HS-27A (cell line): ENCODE measurements at places on chromosomes 13 and 19.

DNA sequence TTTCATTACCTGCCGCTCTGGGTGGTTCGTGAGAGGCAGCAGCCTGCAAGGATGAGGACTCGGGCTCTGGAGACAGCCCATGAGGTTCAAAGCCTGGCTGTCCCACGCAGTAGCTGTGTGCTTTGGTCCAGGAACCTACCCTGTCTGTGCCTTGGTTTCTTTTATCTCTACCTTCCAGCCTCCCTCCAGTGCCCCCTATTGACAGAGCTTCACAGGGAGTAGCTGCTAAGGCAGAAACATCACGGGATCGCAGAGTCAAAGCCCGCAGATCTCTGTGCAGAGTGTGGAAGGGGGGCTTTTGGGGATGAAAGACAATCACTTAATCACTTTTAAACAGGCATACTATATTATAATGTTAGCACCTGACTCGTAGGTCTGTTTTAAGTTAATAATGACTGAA, 16.2 kb downstream of the ZNF71 start:
- DNase-seq: no peak

GRCh38 chr13:40185414-40185813, 481.0 kb downstream of the FOXO1 start:
- no peak for DNase-seq

- DNase-seq: no peak
Observed at GRCh38 chr19:6533000-6533328, 2.1 kb downstream of the TNFSF9 start.

- DNase-seq: no peak
Observed at GRCh38 chr13:45016792-45017425, 27.6 kb downstream of the GPALPP1 start.

GRCh38 chr13:44098559-44098958, 218.9 kb downstream of the LACC1 start:
- no peak for DNase-seq

DNA sequence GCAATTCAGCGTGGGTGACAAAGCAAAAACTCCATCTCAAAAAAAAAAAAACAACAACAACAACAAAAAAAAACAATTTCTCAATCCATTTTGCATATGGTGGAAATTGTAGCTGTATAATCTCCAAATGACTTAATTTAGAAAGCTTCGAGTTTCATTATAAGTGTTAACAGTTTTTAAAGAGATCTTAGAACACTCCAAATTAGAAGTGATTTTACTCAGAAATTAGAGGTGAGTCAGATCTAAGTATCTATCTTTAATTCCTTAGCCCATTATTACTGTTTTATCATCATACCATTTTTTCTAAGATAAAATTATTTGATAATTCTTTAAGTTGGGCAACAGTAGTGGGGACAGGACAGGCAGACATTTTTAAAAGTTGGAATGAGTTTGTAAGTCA, 60.5 kb downstream of the ZMYM2 start:
- no peak for DNase-seq

- DNase-seq: no peak
Observed at GRCh38 chr19:31118986-31119385, 230.2 kb downstream of the TSHZ3 start.

DNA sequence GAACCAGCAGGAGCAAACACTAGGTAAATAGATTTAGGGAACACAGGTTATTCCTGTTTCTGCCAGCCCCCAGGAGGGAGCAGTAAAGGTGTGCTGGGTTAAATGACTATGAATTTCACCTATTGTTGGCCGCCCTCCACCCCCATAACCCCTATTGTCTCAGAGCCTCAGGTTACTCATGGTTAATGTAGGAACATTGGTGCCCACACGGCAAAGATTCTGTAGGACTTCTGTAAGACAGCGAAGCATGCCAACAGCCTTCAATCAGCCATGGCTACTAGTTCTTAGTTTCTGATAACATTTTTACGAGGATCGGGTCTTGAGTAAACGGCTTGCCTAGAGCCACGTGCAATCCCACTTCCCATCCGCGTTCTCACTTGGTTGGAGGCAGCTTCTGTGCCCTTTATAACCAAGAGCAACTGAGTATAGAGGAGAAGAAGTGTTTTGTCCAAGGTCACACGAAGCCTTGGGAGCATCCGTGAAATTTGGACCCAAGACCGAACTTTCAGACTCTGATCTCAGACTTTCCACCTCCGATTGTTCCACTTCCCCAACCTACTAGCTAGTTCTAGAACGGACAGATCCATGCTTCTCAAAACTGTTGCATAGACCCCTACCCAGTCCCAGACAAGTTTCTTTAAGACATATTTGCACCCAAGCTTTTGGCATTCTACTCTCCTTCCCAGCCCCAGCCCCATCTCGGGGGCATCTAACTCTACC, 5.1 kb upstream of the CACNG8 start:
- DNase-seq: no peak

DNA sequence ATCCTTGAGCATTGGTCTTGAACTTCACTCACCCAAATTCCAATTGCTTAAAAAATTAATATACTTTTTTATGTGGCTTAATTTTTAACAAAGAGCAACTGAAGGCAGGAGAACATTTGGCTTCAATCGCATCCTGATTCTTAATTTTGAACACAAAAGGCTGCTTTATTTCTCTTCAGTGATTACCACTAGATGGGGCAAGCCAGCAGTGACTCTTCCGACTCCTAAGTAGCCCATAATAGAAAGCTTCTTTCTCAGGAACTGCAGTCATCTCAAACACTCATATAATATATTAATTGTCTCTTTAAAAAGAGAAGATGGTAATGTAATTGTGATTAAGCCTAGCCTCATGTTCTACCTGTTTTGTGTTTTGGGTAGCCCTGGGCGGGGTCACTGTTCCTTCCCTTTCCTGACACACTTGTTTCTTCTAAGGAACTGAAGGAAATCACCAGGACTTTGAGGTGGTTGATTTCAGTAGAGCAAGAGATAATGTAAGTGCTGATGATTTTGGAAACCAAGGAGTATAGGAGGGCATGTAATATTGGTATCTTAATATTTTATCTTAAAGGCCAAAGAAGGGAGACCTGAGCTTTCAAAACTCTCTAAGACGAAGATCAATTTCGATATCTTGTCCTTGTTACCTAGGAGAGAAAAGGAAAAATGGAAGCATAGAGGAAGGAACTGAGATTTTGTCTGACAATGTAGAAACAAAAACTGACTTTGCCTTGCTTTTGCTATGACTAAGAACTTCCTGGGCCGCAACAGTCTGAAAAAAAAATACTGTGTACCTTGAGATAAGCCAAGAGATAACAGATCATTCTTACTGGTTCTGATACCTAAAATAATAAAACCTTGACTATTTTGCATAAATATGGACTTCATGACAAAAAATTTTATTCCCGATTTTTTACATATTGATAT, 73.1 kb downstream of the TNFSF13B start:
- no peak for DNase-seq

DNA sequence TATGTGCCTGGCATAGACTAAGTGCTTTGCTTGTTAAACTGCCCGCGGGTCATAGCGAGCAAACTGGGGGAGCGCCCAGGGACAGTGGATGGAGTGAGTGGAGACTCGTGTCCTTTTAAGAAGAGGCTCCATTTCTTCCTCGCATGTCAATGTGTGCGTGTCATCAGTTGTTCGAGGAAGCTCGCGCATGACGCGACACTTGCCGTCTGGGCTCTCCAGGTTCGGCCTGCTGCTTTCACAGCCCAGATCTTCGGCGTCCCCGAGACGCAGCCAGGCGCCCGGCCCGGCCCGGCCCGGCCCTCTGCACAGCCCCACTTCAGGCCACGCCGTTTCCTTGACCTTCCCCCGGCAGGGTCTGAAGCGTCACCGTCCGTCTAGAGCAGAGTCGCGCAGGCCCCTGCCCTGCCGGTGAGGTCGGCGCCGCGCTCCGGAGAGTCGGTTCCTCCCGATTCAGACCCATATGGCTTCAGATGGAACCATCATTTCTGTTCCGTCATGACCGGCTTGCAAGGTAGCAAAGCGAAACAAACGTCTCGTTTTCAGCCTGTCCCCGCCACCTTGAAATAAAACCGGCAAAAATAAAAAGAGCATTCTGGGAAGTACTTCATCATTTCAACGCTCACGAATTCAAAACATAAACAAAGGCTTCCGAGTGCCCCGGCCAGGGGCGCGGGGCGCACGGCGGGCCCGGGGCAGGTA, 599 bp upstream of the ARHGEF7 start:
- DNase-seq: no peak

GRCh38 chr13:79939689-79940088, 401.2 kb downstream of the SPRY2 start:
- no peak for DNase-seq

GRCh38 chr19:7977021-7977722, 28.3 kb downstream of the ELAVL1 start:
- DNase-seq: no peak

DNA sequence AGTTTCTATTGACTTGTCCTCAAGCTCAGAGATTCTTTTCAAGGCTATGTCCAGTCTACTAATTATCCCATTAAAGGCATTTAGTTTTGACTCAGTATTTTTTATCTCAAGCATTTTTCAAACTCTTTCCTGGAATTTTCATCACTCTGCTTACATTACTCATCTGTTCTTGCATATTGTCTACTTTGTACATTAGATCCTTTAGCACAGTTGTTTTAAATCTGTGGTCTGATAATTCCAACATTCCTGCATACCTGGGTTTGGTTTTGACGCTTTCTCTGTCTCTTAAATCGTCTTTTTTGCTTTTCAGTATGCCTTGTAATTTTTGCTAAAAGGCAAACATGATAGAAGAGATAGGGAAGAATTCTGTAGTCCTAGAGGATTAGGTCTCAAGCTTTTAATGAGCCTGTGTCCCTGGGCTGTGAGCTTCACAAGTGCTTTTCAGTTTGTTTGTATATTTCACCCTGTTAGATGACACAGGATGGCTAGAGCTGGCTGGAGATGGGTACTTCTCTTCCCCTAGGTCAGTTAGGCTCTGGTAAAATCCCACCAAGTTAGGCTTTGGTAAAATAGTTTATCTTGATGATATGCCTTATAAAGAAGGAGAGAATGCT, 46.1 kb upstream of the GPC6 start:
- no peak for DNase-seq

DNA sequence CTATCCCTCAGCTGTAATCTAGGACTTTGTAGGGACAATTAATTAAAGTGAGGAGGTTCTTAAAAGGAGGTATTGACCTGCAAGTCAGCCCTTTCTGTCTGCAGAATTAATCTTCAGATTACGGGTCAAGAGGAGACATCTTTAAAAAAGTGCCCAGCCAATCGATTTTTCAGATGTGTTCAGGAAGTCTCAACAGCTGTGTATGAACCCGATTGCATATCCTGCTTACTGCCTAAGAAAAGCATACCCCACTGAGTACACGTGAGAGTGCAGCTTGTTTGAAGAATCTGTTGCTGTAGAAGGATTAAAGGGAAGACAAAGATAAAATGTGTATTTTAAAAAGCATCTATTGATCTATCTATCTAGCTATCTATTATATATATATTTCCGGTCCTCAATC, 1194.5 kb downstream of the UQCRFS1 start:
- DNase-seq: no peak

- no peak for DNase-seq
Observed at GRCh38 chr13:23679220-23679619, 109.0 kb downstream of the TNFRSF19 start.

DNA sequence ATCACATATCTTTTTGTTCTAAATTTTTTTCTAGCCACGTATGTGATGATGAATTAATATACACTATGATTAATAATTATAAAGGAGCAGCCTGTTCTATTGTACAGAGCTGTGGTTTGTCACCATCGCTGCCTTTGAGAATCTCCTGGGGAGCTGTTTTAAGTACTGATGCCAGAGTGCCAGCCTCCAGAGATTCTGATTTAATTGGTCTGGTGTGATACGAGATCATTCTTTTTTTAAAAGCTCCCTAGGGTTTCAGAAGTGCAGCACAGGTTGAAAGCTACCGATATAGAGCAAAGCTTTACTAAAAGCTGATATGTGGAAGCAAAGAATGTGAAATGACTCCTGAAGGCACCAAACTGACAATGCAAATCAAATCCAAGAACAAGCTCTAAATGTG, 314.7 kb downstream of the ITGBL1 start:
- no peak for DNase-seq

GRCh38 chr13:25281935-25282332, 5.4 kb downstream of the MTMR6 start:
- DNase-seq: no peak

- DNase-seq: no peak
Observed at GRCh38 chr13:112750570-112750969, 60.7 kb downstream of the ATP11A start.

DNA sequence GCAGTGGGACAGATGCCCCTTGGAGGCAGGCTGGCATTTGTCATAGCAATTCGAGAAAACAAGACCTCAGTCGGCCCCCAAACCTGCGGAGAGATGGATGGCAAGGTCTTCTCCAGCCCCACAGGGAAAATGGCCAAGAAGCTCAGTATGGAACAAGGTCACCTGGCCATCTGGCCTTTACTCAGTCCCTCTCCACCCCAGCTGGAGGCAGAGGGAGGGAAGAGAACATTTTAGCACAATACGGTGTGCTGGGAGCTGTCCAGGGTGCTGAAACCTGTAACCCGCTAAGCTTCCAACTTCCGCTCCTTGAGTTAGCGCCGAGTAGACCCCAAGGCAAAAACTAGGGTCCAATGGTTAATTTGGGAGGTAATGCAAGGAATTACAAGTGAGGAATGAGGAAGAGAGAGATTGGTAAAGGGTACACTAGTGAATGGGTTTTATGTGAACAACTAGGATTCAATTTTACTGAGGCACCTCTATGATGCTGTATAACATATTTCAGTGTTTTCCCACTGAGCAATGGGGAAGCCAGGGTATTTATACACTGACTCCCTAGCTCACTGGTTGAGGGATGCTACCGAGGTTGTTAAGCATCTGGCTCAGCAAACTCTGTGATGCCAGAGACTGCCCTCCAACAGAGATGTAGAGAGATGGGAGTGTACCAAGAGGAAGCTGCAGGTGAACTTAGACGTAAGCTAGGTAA, 64.3 kb downstream of the CACNA1A start:
- peak; percentile 5 for DNase-seq

DNA sequence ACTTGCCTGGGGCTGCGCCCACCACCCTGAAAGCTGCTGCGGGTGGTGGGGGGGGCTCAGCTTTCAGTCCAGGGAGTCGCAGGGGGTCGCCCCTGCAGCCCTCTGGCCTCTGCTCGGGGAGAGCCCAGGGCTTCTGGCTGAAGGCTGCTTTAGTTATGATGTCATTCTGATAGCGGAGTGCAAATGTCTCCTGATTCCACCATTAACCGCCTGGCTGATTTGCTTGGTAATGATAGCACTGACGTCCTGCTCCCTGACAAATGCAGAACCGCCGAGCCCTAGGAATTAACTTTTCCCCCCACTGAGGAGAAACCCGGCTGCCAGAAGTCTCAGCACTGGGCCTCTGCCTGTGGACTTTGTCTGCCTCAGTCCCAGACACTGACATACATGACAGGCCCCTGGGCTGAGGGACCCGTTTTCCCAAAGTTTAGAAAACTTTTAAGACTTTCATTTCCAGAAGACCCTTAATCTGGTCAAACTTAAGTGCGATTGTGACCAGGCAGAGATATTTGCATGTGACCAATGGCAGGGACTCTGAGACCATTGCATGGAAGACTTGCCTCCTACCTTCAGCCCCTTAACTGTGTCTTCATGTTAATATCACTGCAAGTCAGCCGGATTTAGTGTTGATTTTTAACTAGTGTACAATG, 142.5 kb upstream of the ZNF536 start:
- DNase-seq: no peak
